ENCODE measurements at places on chromosomes 7 and 10.

DNA sequence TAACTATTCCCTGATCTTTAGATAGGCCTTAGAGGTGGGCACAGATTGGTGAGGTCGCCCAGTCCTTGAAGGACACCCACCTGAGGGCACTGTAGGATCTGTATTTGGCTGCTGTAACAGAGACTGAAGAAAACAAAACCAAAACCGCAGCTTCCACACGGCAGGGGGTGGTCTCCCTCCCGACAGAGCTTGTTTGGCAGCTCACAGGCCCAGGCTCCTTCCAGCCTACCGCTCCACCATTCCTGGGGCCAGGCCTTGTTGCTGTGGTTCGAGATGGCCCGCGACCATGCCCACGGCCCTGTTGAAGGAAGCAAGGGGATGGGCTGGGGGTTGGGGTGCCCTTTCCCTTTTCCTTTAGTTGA lies 30.4 kb downstream of the ZNF783 start:
- DNase-seq: no peak

GRCh38 chr10:129873351-129873750 lies 90.7 kb downstream of the EBF3 start:
- no peak for DNase-seq

DNA sequence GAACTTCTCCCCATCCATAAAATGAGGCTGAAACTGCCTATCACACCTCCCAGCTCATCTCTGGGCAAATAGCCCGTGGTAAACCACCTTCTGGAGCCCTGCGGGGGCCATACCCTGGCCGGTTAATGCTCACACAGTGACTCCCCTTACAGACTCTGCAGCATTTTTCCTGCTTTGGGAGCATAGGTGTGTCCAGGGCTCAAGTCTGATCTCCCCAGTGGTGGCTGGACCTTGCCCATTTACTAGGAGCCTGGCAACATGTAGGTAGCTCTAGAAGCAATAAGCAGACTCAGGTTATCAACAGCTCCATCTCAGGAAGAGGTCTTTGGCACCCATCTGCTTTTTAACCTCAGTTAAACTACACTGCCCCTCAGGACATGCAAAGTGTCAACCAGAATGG lies 5.5 kb upstream of the CDHR1 start:
- no peak for DNase-seq

DNA sequence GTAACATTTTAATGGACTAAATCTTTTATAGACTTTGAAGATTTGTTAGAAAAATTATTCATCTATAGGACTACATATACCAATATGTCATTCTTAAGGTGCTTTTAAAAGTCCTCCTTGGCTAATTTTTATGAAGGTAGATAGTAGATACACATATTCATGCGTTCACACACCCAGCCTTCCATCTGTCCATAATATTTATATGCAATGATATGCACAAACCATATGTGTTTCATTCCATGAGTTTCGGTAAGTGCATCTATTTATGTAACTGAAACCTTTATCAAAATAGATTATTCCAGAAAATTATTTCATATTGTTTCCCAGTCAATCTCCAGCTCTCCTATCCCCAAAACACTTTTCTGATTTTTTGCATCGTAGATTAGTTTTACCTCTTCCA lies 101.7 kb downstream of the ANLN start:
- no peak for DNase-seq

DNA sequence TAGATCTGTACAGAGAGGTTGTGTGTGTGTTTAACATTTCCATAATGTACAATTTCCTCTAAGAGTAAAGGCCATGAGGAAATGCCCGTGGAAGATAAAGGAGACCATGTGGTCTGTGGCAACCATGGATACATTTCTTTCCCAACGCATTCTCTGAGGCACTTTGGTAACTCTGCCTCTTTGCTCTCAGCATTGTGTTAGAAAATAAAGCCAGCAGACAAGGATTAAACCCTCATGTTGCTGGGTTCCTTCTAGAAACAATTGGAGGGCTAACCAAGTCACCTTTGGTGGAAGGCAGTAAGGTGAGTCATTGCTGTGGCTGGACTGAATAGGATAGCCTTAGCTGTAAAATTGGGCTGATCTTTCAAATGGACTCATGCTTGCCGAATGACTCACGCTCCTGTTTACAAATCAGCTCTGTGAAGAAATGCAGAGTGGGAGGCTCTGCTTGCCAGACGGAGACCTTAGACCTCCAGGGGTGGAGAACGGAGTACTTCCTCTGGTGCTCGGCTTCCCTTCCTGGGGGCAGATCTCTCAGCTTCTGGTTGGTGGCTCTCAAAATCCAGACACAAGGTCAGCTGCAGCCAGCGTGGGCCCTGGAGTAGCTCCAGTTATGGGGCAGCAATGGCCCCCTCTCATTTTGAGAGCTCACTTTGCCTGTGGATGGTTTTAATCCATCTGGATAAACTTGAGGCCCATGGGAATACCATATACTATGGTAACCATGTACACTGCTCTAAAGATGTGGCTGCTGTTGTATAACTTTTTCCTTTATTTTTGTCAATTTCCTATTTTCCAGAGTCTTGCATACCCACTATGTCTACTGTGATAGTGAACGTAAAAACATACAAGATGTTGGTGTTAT lies 137.3 kb downstream of the TCF7L2 start:
- no peak for DNase-seq

DNA sequence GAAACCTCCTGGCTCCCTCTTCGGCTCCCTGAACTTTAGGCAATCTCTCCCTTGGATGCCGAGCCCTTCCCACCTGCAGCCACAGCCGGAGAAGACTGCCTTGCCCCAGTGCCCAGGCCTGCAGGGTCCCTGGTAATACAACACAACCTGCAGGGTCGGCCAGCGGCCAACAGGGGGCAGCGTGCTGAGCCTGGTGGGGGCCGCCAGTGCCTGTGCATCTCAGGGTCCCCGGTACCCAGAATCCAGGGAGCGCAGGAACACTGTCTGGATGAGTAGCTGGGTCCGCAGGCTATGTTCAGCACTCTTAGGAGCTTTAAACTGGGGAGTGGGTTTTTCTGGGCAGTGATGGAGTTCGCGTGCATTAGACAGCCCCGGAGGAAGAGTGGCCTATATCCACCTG lies 17.5 kb upstream of the C10orf71 start:
- no peak for DNase-seq

- DNase-seq: no peak
Observed at GRCh38 chr7:113730309-113730955, 188.4 kb downstream of the PPP1R3A start.

GRCh38 chr7:57205000-57205399 lies 72.8 kb upstream of the ZNF479 start:
- DNase-seq: no peak

DNA sequence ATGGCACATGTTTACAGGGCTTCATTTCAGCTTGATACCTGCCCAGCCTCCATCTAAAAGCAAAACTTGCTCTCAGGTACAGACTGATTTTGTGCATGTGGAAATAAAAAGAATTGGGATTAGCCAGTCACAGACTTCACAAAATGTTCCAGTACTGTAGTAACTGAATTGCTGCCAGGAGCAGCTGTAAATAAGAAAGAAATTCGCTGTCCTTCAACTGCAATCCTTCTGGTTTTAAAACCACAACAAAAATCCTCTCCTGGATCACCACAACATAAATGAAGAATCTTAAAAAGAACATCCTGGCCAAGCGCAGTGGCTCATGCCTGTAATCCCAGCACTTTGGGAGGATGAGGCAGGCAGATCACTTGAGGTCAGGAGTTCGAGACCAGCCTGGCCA lies 3.9 kb upstream of the MIOS start:
- no peak for DNase-seq

- no peak for DNase-seq
Observed at GRCh38 chr7:140159497-140159896, 17.3 kb downstream of the KDM7A start.

GRCh38 chr10:95236068-95236903 lies 42.2 kb downstream of the ACSM6 start:
- DNase-seq: no peak

GRCh38 chr10:92395271-92395670 lies 104.3 kb downstream of the MARCHF5 start:
- no peak for DNase-seq

Measured in stimulated activated CD4-positive, alpha-beta T cell treated with anti-CD3 and anti-CD28 coated beads, Interleukin-1b, Interleukin-23, amount 100 ng/mL, for 4 hours (primary cell).